Neural crest cell (in vitro differentiated cells): ENCODE measurements at places on chromosomes 13 and 19. TPM values are rescaled to one million over a fixed set of nuclear protein-coding genes. Genes with fewer than 3 reads are reported as not detected.

DNA sequence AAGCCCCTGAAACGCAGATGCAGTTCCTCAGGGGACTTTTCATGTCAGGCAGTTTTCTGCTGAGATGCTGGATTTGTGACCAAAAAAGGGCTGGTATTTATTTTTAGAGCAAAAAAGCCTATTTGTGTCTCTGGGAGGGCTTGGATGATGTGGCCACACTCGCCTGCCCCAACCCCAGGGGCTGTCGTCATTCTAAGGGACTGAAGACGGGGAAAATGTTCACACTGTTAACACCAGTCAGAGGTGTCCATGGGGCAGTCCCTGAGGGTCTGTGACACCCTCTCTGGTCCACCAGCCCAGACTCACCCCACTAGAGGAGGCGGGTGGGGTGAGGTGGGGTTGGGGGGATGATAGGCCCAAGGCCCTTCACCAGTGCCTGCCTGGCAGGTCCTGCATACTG is 15.9 kb upstream of the EPHX3 start:
- no peak for DNase-seq
- no peak overlapping the region for H3K4me3 ChIP-seq
- peaks cover 5% of the 10 kb centered on the region for H3K27me3 ChIP-seq
- no peak overlapping the region for H3K27ac ChIP-seq

The RGL3 gene
- total RNA-seq, result 0.30 and 0.55 TPM in 2 replicates

DNA sequence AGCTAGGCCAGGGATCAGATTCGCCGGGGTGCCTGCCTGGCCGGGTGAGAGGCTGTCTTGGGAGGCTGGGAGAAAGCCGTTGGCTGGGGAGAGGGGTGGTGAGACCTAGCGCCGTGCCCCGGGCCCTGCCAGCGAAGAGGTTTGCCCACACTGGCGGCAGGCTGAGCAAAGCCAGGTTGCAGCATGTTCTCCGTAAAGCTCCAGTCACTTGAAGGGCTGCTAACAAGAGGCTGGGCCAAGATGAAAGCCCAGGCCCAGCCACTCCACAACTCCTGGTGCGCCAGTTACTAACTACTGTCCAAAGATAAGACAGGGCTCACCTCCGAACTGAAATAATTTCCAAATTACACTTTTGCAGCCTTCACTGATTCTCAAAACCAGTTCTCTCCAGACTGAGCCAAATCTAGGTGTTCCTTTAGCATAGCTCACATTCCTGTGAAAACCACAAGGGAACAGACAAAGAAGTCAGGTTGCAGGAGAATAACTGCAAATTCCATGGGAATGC is 16.3 kb downstream of the ELAVL1 start:
- H3K27me3 ChIP-seq, result no peaks in the 10 kb centered on the region
- H3K27ac ChIP-seq, result no peak overlapping the region
- DNase-seq, result no peak

The ITGBL1 gene
- total RNA-seq, result not detected in 2 replicates

DNA sequence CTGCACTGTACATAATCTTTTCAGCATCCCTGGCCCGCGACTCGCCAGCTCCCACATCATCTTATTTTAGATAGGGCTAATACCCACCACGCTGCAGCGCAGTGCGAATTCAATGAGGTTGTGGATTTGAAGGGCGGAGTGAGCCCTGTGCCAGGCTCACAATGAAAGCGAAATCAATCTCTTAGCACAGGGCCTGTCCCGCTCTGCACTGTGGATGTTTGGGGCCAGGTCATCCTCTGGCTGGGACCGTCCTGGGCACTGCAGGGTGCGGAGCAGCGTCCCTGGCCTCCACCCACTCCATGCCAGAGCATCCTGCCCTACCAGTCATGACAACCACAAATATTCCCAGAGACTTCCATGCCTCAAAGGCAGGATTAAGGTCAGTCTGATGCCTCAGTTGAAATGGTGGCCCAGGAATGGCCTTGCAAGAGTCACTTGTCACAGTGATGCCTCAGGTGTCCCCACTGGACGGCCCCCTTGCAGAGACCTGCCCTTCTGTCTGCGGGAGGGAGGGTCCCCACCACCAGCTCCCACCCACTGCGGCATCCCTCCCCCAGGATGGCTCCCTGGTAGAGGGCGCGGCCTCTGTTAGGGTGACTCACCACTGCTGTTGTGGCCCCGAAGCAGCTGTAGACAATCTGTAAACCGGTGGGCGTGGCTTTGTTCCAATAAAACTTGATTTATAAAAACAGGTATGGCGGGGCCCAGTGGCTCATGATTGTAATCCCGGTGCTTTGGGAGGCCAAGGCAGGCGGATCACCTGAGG is 5.6 kb downstream of the UHRF1 start:
- no peak overlapping the region for H3K27ac ChIP-seq
- no peaks in the 10 kb centered on the region for H3K27me3 ChIP-seq

DNA sequence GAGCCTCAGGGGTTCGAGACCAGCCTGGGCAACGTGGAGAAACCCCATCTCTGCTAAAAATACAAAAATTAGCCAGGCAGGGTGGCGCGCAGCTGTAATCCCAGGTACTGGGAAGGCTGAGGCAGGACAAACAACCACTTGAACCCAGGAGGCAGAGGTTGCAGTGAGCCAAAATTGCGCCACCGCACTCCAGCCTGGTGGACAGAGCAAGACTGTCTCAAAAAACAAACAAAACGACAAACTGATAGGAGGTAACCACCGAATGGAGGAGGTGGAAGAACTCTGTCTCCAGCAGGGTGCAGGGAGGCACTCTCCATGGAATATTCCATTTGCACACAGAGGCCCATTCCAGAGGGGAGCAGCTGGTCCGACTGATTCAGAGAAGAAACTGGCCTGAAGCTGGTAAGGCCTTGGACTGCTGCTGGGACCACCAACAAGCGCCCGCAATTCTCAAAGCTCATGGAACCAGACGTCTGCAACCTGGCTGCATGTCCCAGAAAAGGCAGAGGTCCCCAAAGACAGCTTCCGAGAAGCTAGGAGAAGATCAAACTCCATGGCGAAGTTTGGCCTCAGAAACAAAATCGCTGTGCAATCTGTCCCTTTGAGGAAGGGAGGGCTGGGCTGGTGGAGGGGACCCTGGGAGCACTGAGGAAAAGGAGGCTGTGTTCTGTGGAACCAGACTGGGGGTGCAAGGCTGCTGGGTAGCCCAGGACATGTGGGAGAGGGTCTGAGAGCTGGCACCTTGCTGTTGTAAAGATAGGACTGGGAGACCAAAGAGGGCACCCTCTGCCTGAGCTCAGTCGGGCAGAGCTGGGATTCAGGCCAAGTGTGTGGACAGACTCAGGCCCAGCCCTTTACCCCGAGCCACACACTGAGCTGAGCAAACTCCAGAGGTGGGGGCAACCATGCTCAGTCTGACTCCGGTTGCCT is 35.2 kb downstream of the SLC25A42 start:
- no peak overlapping the region for H3K27ac ChIP-seq
- no peaks in the 10 kb centered on the region for H3K4me1 ChIP-seq
- H3K27me3 ChIP-seq, result no peaks in the 10 kb centered on the region
- no peak for DNase-seq
- no peak overlapping the region for H3K4me3 ChIP-seq

GRCh38 chr13:106376401-106377112 is 158.9 kb downstream of the EFNB2 start:
- H3K27me3 ChIP-seq, result no peaks in the 10 kb centered on the region
- H3K36me3 ChIP-seq, result no peaks in the 10 kb centered on the region
- H3K4me3 ChIP-seq, result no peak overlapping the region
- no peak overlapping the region for H3K27ac ChIP-seq
- H3K4me1 ChIP-seq, result peaks cover 32% of the 10 kb centered on the region
- no peak for DNase-seq

GRCh38 chr13:109782066-109782822 is 4.1 kb downstream of the IRS2 start:
- H3K27ac ChIP-seq, result no peak overlapping the region
- peaks cover 38% of the 10 kb centered on the region for H3K4me1 ChIP-seq
- DNase-seq, result no peak
- H3K36me3 ChIP-seq, result peaks cover 10% of the 10 kb centered on the region
- H3K27me3 ChIP-seq, result no peaks in the 10 kb centered on the region

- DNase-seq, result no peak
- peaks cover 52% of the 10 kb centered on the region for H3K4me1 ChIP-seq
- peaks cover 4% of the 10 kb centered on the region for H3K36me3 ChIP-seq
Observed at GRCh38 chr19:2782329-2782935, 641 bp downstream of the SGTA start.

The ADAMTSL5 gene
- not detected in 2 replicates for total RNA-seq

GRCh38 chr19:48518207-48518606 is 6.6 kb upstream of the LMTK3 start:
- H3K36me3 ChIP-seq, result no peaks in the 10 kb centered on the region
- no peak overlapping the region for H3K27ac ChIP-seq
- no peak overlapping the region for H3K4me3 ChIP-seq
- peaks cover 6% of the 10 kb centered on the region for H3K4me1 ChIP-seq
- no peak for DNase-seq

- H3K27ac ChIP-seq, result no peak overlapping the region
- no peaks in the 10 kb centered on the region for H3K27me3 ChIP-seq
- DNase-seq, result no peak
- no peak overlapping the region for H3K4me3 ChIP-seq
Observed at GRCh38 chr13:95256091-95256490, 45.2 kb downstream of the ABCC4 start.

DNA sequence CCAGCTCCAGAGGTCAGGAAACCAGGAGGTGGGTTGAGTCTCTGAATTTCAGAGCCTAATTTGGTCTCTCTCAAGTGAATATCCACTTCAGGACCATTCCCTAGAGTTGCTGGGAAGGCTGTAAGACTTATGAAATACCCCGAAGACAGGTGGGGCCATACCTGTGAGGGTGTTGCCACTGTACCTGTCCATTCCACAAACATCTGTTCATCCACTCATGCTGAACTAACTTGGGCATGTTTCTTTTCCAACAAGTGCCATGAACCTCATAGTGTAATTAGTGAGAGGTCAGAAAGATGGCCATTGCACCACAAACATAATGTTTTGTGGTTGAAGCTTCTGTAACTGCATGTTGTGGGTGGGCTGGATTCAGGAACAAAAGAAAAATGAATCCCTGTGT is 7.8 kb downstream of the ILF3 start:
- peak overlapping the region; percentile 75 for H3K4me3 ChIP-seq
- no peak for DNase-seq
- no peak overlapping the region for H3K27ac ChIP-seq
- peaks cover 14% of the 10 kb centered on the region for H3K27me3 ChIP-seq

The PDX1 gene
- not detected in 2 replicates for total RNA-seq

The F7 gene
- 1.0 and 1.2 TPM in 2 replicates for total RNA-seq

- H3K4me3 ChIP-seq, result peak within 1 kb of the TSS; percentile 47
- H3K27me3 ChIP-seq, result peaks cover 13% of the 10 kb centered on the region
- peaks cover 5% of the 10 kb centered on the region for H3K4me1 ChIP-seq
- no peak for DNase-seq
Observed at GRCh38 chr19:2249010-2249866, at the start of gene AMH. AMH (plus strand) TSS chr19:2249323; CDS start chr19:2249333, 10 bp downstream.

DNA sequence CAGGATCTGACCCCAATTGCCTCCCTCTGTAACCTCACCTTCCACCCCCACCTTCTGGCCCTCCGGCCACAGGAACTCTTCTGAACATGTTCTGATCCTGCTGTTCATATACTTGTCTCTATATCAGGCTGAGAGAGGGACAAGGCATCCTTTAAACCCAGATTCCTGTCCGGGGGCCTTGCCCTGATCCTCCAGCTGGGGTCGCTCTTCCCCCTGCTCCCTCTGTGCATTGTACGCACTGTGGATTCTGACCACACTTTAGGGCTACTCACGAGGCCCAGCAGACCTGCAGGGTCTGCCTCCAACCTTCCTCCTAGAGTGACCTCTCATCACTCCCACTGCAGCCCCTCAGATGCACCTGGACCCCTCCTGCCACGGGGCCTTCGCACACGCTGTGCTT is 269.3 kb downstream of the UQCRFS1 start:
- H3K36me3 ChIP-seq, result no peaks in the 10 kb centered on the region
- H3K4me3 ChIP-seq, result no peak overlapping the region
- no peak for DNase-seq
- H3K27me3 ChIP-seq, result peaks cover 17% of the 10 kb centered on the region
- no peak overlapping the region for H3K27ac ChIP-seq
- no peaks in the 10 kb centered on the region for H3K4me1 ChIP-seq

DNA sequence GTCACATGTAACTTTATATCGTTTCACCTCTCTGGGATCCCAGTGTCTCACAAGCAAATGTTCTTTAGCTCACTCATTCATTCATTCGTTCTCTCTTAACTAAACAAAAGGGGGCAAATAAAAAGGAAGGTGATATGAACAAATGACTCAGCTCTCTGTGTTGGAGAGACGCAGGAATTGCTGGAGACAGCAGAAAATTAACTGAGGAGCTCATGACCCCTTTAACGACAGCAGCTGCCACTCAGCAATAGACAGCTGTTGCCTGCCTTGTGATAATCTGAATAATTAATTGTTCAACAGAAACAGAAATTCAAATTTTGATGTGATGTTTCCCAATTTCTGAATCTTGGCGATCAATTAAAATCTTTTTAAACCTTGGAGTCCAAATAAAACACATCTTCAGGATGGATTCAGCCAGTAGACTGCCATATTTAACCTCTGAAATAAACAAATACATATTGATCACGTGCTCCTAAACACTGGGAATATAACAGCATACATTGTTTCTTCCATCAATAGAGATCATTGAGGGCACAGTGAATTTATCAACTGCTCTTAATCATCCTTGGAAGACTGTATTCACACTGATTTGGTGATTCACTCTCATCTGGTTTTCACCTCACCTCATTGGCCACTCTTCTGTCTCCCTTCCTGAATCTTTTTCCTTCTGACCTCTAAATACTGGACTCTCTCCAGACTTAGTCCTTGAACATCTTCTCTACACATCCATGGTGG is 63.3 kb downstream of the MBNL2 start:
- no peak overlapping the region for H3K27ac ChIP-seq
- H3K27me3 ChIP-seq, result no peaks in the 10 kb centered on the region
- DNase-seq, result no peak
- H3K4me3 ChIP-seq, result no peak overlapping the region

DNA sequence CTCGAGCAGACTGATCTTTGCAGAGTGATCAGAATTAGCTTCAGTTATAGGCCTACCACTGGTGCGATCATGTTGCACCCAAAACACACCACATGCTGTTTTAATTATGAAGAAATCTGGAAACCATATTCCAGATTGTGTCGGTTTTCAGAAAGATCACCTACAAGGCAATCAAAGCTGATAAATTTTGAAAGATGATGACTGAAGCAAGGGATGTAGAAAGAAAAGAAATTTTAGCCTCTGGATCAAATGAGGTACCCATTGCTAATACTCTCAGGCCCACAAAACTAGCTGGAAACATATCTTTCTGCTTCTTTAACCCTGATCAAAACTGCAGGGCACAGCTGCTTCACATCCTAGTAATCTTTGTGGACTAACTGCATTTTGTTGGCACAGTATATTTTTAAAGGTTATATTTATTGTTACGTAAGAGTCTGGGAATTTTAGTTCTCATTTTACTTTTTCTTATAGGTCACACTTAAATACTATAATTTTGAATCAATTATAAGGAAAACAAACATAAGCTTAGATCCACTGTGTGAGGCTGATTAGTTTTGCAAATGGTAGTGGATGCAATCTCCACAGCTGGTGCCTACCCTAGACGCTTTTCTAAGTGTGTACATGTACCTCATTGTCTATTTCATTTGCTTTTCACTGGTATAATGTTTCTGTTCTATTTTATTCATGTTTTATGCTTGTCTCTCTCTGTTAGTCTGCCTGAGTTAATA is 150.9 kb downstream of the RGCC start:
- no peak overlapping the region for H3K27ac ChIP-seq
- H3K36me3 ChIP-seq, result peaks cover 19% of the 10 kb centered on the region
- H3K4me3 ChIP-seq, result no peak overlapping the region
- no peaks in the 10 kb centered on the region for H3K27me3 ChIP-seq
- DNase-seq, result no peak
- H3K4me1 ChIP-seq, result no peaks in the 10 kb centered on the region

The PRSS57 gene
- total RNA-seq, result not detected in 2 replicates

GRCh38 chr19:17677002-17677401 is 11.2 kb downstream of the UNC13A start:
- H3K27me3 ChIP-seq, result peaks cover 43% of the 10 kb centered on the region
- no peak overlapping the region for H3K27ac ChIP-seq
- H3K4me3 ChIP-seq, result no peak overlapping the region
- no peak for DNase-seq
- no peaks in the 10 kb centered on the region for H3K36me3 ChIP-seq

The SSC5D gene
- total RNA-seq, result 1.3 and 1.5 TPM in 2 replicates

The PRKCSH gene
- 388 and 391 TPM in 2 replicates for total RNA-seq
